RCC 7860 (cell line): ENCODE measurements at places on chromosomes 1 and 21.

GRCh38 chr1:61642475-61643232 lies 82.3 kb downstream of the TM2D1 start:
- DNase-seq, result no peak

GRCh38 chr1:204685236-204686006 lies at the start of gene LRRN2:
Gene LRRN2 (minus strand): TSS chr1:204685738. CDS start chr1:204619992, 65,746 bp downstream.
- DNase-seq, result no peak

- no peak for DNase-seq
These were observed 376.5 kb upstream of the DAB1 start for GRCh38 chr1:57800376-57800775.

GRCh38 chr1:234544087-234544579 lies 65.2 kb upstream of the TARBP1 start:
- DNase-seq, result peak; percentile 73

DNA sequence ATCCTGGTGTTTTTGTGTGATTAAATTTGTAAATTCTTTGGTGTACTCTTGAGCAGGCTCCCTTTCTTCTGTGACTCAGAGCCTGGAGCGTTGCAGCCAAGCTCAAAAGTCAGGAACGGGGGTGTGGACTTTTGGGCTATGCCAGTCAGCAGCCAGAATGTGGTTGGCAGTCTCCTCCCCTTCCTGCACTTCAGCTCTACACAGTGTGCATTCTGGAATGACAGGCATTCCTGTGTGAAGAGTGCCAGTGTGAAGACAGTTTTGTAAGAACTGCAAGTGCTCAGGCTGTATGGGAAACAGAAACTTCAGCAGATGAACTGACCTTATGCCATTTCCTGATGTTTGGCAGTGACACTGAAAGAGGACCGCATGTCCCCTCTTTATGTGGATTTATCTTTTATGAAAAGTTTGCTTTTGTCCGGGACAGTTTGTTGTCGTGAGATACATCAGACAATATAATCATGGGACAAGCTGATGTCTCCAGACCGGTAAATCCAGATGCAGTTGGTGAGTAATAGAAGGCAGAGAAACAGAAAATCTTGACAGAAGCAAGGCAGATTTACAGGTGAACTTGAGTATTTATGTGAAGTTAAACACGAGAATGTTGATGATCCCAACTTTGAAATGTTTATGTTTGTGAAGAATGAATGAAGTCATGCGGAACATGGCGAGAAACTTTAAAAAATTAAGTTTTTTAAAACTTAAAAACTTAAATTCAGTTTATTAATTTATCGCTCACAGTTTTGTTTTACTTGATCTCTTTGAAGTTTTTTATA lies 67.7 kb upstream of the RCC1 start:
- peak; percentile 97 for DNase-seq

DNA sequence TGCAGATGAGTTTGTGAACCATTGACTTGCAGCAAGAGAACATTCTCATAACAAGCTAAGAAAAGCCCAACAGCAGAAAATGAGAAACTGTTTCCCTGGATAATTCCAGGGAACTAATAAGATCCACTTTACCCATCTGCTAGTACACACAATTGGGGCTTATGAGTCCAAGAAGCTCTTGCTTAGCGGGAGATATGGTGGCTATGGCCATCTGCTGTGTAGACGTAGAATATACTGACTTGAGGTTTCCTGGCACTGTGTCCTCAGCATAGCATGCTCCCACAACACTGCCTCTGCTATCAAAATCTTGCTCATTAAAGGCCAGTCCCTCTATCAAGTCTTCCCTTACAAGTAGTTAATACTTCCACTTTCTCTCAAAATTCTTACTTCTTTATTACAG lies 6.8 kb upstream of the RXRG start:
- DNase-seq, result no peak

GRCh38 chr1:223142795-223143536 lies at the start of gene TLR5:
Gene TLR5 (minus strand): TSS chr1:223143248. CDS start chr1:223113031, 30,217 bp downstream.
- peak; percentile 36 for DNase-seq

DNA sequence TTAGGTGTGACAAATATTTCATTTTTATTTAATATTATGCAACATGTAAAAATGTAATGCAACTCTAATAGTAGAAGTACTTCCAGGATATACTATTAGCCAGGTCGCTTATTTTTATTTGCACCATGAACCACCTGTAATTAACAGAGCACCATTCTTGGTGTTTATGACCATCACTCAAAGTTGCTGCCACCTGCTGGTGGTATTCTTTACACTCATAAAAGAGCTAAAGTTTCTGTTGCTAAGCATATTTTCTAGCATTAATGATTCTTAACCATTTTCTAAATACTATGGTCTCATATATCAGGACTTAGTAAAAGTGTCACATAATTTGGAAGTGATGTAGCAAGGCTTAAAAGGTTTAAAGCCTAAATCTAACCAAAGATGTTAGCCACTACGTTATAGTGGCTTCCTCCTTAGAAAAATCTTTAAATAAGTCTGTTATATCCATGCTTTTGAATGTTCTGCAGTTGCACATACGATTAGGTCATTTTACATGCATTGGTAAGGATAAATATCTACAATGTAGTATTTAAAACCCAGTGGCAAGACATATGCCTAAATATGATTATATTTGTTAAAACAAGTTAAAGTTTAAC lies 244.5 kb downstream of the NEGR1 start:
- DNase-seq, result no peak

DNA sequence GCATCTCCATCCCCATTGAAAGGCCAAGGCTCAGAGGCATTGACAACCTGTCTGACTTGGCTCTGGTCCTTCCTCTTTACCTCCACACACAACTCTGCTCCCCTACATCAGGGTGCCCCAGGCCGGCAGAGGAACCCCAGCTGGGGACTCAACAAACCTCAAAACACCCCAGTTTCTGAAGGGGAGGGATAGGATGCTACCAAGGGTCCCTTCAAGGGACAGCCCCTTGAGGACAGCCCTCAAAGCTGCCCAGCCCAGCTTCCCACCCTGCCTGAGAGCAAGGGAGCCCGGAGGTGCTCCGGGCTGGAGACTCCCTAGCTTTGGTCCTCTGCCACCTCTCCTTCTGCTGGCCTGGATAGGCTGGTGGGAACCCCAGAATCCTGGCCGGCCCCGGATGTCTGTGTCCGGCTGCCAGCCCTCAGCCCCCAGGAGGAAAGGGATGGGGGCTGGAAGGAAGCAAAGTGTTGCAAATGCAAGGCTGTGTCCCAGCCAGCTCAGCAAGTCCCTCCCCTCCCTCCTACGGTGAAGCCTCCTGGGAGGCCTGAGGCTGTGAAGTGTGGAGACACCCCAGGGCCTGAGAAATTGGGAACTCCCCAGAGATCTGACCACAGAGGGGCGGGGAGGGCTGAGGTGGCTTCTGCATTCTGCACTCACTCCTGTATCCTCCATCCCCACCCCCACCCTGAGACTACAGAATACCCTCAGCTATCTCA lies 1.1 kb upstream of the MARCKSL1 start:
- DNase-seq, result peak; percentile 71

DNA sequence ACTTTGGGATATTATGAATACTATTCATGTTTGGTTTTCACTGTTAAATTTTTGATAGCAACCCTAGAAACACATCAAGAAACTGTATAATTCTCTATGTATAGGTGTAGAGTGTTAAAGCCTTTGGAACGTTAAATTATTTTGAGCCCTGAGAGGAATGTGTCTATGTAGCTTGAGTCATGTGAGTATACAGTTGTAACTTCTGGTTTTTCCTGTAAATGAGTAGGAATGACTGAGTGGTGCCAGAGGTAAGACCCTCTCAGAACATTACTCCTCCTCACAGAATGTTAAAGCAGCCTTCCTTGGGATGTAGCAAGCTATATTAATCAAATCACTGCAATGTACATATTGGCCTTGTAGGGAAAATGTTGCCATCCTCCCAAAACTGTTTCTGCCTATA lies 69.0 kb downstream of the C1orf21 start:
- no peak for DNase-seq

- no peak for DNase-seq
These were observed at the start of gene CNR2 for GRCh38 chr1:23913212-23913880. Gene CNR2 (minus strand): TSS chr1:23913362. CDS start chr1:23875617, 37,745 bp downstream.

GRCh38 chr1:17437580-17438317 lies 1.7 kb downstream of the RCC2 start:
- no peak for DNase-seq

DNA sequence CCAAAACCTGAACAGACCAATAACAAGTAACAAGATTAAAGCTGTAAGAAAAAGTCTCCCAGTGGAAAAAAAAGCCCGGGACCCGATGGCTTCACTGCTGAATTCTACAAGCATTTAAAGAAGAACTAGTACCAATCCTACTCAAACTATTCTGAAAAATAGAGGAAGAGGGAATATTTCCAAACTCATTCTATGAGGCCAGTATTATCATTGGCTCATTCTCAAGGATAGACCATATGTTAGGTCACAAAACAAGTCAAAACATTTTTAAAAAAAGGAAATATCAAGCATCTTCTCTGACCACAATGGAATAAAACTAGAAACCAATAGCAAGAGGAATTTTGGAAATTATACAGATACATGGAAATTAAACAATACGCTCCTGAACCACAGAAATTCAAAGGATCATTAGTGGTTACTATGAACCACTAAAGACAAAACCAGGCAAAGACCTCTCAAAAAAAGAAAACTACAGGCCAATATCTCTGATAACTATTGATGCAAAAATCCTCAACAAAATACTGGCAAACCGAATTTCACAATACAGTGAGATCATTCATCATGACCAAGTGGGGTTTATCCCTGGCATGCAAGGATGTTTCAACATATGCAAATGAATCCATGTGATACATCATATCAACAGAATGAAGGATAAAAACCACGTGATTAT lies 13.9 kb upstream of the IL20 start:
- no peak for DNase-seq

DNA sequence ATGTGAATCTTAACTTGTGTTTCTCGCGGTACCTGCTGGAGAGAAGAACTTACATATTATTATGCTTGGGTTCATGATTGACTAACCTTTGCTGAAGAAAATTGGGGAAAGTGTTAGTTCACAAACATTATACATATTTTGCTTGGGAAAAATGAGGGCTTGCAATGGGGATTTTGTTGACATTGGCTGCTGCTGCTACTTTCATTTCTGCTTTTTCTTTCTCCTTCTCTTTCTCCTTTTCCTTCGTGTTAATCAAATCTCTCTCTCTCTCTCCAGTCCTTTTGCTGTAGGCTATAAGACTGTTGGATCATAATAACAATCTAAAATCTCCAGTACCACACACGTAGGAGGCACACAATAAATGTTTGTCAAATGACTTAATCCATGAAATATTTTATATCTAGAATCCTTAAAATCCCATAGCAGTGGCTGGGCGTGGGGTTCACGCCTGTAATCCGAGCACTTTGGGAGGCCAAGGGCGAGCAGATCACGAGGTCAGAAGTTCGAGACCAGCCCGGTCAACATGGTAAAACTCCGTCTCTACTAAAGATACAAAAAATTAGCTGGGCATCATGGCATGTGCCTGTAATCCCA lies 23.0 kb downstream of the IRF2BP2 start:
- no peak for DNase-seq

DNA sequence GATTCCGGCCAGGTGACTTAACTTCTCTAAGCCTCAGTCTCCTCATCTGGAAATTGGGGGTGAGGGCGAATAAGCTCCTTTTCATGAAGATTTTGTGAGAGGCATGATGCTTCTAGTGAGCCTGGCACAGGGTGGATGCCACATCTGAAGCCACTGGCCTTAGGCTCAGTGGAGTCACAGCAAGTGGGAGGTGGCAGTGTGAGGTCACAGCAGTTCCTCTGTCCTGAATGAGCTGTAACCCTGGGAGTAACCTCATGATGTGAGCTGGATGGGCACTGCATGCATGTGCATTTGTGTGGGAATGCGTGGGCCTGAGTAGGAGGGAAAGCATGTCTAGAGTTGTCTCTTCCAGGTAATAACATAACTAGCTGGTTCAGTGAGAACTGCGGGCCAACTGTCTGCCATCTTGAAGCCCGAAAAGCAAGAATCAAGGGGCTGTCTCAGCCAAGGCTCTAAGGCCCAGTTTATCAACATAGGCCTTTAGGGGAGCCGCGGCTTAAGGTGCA lies 27.0 kb upstream of the HTR1D start:
- DNase-seq, result no peak

- no peak for DNase-seq
These were observed 30.9 kb downstream of the TRIM11 start for GRCh38 chr1:228375578-228376261.
